ENCODE measurements at places on chromosomes 12 and 14.
A peak's percentile ranks its signal among the peaks of the same experiment; 100 is the strongest.

GRCh38 chr12:24902511-24903328 lies 46.2 kb downstream of the BCAT1 start:
- DNase-seq = peak; percentile 43

DNA sequence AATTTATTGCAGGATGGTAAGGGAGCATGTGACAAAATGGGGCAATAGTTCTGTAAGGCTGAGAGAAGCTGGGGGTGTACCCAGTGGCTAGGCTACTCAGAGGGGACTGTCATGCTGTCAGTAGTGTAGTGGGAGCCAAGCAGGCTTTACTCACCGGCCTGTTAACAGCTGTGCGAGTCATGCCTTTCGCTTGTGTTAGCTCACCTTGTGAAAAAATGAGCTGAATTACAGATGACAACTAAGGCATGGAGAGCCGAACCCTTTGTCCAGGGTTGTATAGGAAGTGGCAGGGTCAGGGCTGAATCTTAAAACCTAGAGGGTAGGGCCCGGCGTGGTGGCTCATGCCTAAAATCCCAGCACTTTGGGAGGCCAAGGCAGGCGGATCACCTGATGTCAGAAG lies 37.9 kb downstream of the SH2B3 start:
- DNase-seq = no peak

DNA sequence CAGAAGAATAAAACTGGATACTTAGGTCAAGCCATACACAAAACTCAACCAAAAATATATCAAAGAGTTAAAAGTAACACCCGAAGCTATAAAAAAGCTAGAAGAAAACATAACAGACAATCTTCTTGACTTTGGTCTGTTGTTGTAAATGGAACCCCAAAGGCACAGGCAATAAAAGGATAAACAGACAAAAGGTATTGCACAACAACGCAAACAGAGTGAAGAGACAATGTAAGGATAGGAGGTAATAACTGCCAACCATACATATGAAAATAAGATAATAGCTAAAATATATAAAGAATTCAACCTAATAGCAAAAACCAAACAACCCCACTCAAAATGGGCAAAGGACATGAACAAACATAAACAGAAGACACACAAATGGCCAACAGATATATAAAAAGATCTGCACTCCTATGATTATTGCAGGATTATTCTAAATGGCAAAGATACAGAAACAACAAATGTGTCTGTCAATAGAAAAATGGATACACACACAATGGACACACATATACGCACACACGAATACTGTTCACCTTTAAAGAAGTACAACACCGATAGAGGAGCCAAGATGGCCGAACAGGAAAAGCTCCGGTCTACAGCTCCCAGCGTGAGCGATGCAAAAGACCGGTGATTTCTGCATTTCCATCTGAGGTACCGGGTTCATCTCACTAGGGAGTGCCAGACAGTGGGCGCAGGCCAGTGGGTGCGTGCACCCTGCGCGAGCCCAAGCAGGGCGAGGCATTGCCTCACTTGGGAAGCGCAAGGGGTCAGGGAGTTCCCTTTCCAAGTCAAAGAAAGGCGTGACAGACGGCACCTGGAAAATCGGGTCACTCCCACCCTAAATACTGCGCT lies 1137.1 kb downstream of the FSCB start:
- DNase-seq = no peak

DNA sequence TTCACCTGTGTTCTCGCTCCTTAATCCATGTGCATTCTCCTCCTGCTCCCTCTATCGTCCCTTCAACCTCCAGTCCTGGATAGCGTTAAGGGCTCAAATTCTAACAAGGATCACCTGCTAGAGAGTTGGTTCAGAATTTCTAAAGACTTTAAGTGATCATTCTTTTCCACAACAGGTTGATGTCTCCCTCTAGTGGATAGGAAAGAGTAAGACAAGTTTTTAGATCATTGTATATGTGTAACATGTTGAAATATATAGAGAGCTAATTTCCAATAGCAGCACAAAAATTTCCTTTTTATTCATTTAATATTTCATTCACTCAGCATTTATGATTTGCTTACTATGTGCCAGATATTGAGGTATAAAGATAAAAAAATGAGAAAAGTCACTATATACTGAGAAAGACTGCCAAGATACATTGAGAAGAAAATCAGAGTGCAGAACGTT lies 9.3 kb upstream of the ESR2 start:
- DNase-seq = peak; percentile 47

- no peak for DNase-seq
Observed at GRCh38 chr12:125470838-125471783, 405.9 kb downstream of the AACS start.

DNA sequence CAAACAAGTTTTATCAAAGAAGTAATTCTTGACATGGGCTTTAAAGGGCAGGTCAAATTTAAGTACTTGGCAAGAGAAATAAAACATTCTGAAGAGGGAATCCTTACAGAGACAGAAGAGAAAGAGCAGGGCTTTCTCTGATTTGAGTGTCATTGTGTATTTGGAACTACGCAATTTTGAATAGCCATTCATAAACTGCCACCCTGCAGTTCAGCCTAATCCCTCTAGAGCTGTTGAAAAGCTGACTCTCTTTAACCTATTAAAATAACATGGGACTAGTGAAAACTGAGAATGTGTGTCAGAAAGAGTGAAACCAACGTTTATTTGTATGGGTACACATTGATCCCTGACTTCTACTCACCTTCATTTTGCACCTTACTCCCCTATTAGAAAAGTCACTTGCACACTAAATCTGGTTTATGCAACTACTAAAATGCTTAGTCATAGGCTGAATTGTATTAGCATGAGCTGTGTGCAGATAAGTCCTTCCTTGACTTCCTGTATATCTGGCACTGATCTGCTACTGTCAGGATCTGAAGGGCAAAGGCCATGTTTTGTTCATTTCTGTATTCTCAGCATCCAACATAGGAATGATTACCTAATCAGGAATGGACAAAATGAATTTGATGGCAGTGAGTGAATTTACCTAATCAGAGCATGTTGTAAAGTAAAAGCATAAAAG lies 458.9 kb downstream of the NOVA1 start:
- DNase-seq = no peak

GRCh38 chr12:91316907-91317269 lies 134.3 kb upstream of the DCN start:
- no peak for DNase-seq

- no peak for DNase-seq
Observed at GRCh38 chr14:23421594-23421993, 13.5 kb upstream of the MYH6 start.

GRCh38 chr12:12811343-12811742 lies 1.8 kb upstream of the DDX47 start:
- no peak for DNase-seq

- DNase-seq = no peak
Observed at GRCh38 chr14:89231426-89232113, 185.5 kb downstream of the FOXN3 start.

- DNase-seq = no peak
Observed at GRCh38 chr14:20486684-20487395, 17.6 kb downstream of the PNP start.

DNA sequence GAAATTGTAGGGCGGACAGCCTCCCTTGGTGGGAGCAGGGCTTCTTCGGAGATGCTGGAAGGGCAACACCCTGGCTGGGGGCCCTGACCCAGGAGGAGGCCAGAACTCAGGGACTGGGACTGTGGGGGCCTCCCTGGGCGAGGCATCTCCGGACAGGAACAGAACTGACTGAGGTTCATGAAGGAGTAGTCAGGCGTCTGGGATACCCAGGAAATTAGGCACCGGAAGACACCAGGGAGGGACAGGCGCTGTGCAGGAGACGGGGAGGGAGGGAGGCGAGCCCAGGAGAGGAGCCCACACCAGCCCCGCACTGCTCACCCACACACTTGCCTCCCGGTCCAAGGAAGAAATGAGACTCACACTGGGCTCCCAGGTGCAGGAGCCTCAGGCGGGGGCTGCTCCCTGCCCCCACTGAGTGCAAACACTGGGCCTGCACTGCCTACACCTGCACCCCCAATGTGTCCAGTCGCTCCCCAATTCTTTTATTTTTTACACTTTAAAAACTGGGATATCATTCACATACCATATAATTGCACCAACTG lies 262.6 kb upstream of the SFSWAP start:
- DNase-seq = no peak

DNA sequence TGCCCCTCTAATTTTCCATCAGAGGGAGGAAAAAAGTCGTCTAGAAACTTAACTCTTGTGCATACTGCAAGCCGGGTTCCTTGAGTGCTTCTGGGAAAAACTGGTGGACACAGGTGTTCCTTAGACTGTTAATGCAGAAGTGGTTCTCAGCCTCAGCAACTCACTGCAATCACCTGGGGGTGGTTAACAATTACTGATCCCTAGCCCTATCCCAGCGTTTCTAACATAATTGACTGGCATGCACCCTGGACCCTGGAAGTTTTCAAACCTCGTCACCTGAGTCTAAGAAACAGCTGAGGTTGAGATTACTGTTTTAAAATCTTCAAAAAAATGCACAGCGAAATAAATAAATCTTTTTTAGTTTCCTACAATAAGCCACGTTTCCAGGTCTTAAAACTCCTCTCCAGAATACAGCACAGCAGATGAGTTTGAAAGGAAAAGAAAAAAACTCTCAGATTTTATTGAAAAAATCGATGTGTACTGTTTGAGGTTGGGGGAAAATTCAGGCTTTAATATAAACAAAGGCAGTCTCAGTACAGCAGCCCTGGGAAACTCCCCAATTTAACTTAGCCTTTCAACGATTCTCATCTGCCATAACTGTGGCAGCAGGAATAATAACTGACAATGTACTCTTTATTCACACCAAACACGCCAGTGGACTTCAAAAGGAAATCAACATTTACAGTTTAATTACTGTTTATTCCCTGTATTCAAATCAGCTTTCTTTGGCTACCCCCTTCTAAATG lies 45.4 kb downstream of the PHLDA1 start:
- no peak for DNase-seq

DNA sequence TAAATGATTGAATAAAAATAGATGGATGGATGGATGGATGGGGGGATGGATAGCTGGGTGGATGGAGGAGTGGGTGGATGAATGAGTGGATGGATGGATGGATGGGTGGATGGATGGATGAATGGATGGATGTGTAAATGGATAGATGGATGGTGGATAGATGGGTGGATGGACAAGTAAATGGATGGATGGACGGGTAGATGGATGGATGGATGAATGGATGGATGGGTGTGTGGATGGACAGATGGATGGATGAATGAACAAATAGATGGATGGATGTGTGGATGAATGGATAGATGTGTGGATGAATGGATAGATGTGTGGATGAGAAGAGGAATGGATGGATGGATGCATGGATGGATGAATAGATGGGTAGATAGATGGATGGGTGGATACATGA lies 490.8 kb downstream of the VRK1 start:
- no peak for DNase-seq

DNA sequence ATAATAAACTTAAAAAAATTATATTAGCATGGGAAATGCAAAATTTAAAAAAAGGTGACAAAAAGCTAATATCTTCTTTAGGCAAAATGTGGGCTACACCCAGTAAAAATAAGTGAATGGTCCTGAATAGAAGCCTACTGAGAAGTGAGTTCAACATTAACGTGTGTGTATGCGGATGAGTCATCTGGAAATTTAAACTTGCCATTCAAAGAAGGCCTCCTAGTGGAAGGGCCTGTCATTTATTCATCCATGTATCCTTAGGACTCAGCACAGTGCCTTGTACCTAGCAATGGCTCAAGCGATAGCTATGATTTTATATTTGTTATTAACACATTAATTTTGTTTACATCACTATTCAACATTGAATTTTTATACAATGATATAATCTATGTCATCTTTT lies 226.2 kb downstream of the NUBPL start:
- DNase-seq = no peak

GRCh38 chr14:94307410-94307992 lies 14.4 kb upstream of the SERPINA10 start:
- DNase-seq = no peak

DNA sequence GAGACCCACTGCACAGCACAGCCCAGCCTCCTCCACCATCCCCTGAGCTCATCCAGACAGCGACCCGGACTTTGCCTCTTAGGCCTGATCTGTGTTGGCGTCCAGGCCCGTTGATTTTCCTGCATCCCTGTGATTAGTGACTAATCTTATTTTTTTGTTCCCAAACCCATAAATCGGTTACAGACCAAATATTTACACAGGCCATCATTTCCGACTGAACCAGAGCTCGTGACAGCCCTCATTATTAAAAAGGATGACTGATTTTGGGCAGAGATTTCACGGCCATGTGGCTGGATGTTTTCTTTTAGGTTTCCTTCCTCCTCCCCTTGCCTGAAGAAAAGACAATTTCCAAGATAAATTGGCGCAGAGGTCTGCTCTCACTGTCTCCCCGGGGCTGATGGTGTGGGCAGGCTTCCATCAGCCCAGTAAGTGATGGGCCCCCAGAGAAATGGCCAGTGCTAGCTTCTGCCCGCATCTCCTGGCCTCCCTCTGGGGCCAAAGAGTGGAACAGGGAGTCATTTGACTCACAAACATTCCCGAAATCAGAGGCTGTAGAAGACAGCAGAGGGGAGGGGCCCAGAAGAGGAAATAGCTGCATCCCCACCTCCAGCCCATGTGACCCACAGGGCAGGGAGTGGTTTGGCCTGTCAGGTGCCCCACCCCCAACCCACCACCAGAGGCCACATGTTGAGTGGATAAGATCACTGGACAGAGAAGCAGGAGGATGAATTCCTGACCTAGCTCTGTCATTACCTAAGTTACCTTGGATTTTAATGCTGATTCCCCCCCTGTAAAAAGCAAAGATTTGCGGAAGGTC lies 283.5 kb downstream of the KSR2 start:
- no peak for DNase-seq

GRCh38 chr12:121939992-121940766 lies 21.8 kb downstream of the CFAP251 start:
- no peak for DNase-seq

GRCh38 chr12:119836781-119837180 lies 40.3 kb downstream of the CIT start:
- DNase-seq = no peak

DNA sequence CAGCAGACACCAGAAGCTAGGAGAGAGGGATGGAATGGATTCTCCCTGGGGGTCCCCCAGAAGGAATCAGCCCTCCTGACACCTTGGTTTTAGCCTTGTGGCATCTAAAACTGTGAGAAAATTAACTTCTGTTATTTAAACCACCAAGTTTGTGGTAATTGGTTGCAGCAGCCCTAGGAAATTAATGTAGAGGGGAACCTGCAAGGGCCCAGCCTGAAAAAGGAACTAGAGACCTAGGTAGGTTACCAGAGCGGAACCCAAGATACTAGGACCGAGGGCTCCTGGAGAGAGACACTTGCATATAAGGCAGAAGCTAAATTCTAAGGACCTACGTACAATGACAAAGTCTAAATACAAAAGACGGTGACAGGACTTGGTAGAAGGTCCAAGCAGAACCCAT lies 8.1 kb upstream of the DENND5B start:
- DNase-seq = no peak
